Colonic mucosa (tissue), 4 donors: ENCODE measurements at places on chromosomes 16 and 17. TPM values are rescaled to one million over a fixed set of nuclear protein-coding genes. Genes with fewer than 3 reads are reported as not detected.
A peak's percentile ranks its signal among the peaks of the same experiment; 100 is the strongest.

HP gene
- 27.6 TPM for total RNA-seq

IGF2BP1 gene
- not detected for total RNA-seq

CTF1 gene
- 0.72 TPM for total RNA-seq

ACE gene
- total RNA-seq, result 45.2 TPM

MRM1 gene
- 6.2 TPM for total RNA-seq

DNA sequence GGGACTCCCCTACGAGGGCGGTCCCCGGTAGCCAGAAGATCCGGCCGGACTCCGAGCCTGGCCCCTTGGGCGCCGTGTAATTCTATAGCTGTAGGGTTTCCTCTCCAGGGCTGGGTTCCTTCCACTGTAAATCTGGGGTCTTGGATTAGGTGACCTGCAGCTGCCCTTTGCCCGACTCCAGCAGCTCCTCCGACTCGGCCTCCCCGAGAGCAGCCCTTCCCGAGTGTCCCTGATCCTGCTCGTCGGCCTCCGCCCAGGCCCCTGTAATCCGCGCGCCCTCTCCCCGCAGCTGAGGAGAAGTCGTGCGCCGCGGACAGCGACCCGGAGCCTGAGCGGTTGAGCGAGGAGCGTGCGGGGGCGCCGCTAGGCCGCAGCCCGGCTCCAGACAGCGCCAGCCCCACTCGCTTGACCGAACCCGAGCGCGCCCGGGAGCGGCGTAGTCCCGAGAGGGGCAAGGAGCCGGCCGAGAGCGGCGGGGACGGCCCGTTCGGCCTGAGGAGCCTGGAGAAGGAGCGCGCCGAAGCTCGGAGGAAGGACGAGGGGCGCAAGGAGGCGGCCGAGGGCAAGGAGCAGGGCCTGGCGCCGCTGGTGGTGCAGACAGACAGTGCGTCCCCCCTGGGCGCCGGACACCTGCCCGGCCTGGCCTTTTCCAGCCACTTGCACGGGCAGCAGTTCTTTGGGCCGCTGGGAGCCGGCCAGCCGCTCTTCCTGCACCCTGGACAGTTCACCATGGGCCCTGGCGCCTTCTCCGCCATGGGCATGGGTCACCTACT lies 5.5 kb downstream of the TBX2 start:
- no peak for DNase-seq

- no peak for DNase-seq
Observed at GRCh38 chr16:87072101-87072500, 245.1 kb downstream of the C16orf95 start.

DNA sequence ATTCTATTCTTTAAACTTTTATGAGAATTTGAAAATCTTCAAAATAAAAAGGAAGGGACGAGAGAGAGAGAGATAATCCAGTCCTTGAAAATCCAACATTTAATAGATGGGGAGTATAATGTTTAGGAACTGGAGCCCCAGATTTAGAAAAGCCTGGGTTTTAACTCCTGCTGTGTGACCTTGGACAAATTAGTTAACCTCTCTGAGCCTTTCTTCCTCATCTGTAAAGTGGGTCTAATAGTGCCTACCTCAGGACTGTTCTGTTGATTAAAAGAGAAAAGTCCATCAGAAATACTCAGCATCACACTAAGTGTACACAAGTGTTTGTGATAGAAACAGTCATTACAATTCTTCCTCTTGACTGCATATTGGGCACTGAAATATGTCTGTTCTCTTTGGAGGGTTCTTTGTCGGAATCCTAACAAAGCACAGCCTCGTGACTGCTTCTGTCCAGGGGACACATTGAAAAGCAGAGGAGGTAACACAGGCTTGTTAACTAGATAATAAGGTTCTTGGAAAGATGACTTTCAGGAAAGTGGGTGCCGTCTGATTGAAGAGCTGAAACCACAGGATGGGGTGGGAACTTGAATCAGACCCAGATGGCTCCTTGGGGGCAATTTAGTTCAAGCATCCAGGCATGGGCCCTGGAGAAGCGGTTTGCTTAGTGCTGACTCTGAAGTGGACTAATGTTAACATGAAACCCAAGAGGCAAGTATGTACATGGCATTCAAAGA lies 128.2 kb downstream of the CLEC16A start:
- no peak for DNase-seq

DNA sequence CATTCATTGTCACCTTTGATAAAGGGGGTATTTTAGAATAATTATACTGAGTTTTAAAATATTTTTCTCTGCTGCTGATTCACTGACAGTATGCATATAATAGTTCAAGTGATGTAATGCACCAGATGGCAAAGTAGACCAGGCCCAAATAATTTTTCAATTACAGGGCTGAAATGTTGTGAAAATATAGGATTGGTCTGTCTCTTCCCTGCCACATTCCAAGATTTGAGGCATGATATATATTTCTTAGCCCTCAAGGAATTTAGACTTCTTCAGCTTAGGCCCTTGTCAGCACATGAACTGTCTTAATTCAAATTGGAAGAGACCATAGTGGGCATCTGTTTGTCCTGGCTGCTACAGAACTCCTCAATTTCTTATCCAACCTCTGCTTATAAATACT lies 39.2 kb upstream of the SLC12A3 start:
- DNase-seq, result no peak

- no peak for DNase-seq
Observed at GRCh38 chr16:19307587-19308241, 22.2 kb downstream of the CLEC19A start.

- DNase-seq, result peak; percentile 42
Observed at GRCh38 chr17:62671553-62671952, 44.1 kb downstream of the MRC2 start.

DNA sequence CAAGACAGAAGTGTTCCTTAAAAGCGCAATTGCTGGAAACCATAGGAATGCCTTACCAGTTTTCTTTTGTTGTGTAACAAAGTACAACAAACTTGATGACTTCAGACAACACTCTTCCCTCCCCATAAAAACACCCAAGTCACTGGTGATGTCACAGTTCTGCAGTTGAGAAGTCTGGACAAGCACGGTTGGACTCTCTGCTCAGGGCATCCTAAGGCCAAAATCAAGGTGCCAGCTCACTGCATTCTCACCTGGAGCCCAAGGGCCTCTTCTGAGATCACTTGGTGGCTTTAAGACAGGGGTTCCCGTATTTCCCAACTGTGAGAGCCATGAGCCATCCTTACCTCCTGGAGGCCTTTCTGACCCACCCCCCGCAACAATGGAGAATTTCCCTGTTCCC lies 45.6 kb upstream of the MEAK7 start:
- no peak for DNase-seq

GRCh38 chr16:66933776-66934137 lies 445 bp downstream of the CIAO2B start:
- DNase-seq, result no peak

DNA sequence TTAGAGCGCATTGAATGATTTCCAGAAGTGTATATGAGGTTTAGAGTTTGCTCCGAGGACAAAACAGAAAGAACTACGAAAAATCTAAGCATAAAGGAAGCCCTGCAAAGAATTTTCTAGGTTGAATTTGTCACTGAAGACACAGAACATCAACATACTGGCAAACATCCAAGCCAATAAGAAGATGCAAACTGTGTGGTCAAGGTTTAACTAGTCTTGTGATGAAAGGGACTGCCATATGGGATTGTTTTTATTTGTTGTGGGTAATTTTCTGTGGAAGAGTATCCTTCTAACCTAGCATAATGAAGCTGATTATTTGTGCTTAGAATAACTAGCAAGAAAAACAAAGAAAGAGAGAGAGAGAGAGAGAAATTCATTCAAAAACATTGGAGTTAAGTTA lies 492.0 kb upstream of the ERCC4 start:
- DNase-seq, result no peak

DNA sequence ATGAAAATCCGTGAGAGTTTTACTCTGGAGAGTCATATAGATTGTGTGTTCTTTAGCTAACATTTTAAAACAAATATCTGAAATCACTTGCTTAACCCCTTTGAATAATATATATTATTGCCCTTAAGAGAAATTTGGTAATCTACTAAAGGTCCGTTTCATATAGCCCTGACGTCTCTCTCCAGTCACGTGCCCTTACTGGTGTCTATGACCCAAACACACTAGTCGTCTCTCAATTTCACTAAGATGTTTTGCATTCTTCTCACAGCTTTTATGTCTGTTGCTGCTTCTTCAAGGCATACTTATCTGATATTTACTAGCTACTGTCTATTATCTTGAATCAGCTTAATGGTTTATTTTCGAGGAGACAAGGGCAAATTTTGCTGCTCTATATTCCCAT lies 409.9 kb downstream of the KCNJ18 start:
- DNase-seq, result no peak

GRCh38 chr16:48479329-48479728 lies 94.1 kb upstream of the SIAH1 start:
- DNase-seq, result no peak

DNA sequence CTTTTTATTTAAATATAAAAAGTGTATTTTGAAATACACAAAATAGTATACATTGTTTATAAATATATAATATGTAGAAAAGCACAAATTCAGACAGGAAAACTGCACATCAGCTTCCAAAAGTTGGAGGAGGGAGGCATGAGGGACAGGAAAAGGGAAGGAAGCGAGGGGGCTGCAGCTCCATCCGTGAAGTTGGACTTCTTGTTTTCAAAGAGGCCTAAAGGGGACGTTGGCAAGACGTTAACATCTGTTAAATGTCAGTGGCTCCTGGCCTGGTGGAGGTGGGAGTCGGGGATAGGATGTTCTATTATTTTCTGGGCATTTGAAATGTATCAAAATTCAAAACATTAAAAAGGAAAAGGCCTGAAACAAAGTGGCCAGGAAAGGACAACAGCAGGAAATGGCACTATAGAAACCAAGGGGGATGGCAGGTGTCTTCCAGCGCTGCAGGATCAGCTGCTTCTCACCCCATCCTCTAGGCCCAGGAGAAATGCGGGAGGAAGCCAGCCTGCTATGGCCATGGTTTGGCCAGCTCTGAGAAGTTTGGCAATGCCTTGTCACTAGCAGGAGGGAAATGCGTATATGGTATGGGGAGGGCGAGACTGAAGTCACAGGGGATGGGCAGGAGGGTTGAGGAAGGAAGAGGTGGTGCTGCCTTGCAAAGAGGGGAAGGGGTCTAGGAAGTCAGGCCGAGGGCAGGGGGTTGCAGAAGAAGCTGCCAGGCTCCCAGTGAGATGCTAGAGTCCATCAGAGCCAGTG lies 6.4 kb downstream of the CMTM2 start:
- no peak for DNase-seq

DNA sequence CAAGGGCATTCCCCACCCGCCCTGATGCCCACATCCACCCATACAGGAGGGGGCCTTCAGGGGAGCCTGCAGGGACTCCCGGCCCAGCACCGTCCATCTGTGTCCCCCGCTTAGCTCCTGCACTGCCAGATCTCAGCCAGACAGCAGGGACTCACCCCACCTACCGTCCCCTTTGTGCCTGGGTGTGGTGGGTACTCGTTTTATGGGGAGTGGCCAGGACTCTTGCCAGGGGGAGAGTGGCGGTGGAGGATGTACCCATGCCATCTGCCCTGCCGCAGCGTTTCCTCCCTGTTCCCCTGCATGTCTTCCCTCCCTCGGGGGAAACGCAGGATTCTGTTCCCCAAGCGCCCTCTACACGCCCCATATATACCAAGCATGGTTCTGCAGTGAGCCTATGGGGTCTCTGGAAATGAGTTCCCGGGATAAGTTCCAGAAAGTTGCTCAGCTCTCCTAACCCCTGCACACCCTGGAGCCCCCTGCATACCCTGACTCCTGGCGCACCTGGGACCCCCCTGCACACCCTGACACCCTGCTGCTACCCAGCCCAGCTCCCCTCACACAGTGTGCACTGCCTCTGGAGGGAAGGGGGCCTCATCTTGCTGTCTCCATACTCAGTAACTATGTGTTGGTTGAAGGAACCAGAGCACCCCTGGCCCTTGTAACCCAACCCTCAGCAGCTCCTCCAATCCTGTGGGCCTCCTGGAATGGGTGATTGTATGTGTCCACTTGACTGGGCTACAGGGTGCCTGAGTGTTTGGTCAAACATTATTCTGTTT lies 4.2 kb upstream of the MAFG start:
- DNase-seq, result no peak

DNA sequence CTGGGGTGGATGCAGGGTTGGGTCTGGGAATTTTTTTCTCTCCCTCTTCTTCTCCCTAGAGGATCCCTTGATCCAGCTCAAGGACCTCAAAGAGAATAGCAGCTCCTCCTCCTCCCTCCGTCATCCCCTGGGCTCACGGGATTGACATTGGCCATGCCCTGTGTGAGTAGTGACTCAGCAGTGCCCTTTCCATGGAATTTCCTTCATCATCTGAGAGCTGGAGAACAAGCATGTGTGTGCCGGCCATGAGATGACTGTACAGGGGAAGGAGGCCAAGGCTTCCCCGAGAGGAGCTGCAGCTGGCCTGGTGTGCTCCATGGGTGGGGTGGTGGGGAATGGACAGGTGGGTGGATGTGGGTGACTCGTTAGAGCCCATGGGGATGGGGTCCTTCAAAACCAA lies 8.9 kb upstream of the WSCD1 start:
- no peak for DNase-seq
